Occipital lobe (tissue), 3 donors: ENCODE measurements at places on chromosomes 6 and 20.

DNA sequence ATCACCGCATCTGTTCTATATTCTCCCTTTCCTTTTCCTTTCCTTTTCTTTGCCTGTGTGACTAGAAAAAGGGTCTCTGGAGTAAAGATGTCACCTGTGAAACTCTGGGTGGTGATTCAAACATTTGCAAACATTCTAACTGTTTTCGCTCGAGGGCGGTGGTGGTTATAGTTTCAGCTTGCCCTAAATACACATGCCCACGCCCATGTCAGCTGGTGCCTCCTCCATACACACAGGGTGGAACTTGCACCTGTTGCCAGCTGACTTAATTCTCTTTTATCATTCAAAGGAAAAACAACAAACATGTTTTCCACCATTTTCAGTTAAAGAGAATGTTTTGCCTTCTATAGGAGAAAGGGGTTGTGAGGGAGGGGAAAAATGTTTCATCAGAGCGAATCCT, 381.9 kb upstream of the ARID1B start:
- no peak for DNase-seq

DNA sequence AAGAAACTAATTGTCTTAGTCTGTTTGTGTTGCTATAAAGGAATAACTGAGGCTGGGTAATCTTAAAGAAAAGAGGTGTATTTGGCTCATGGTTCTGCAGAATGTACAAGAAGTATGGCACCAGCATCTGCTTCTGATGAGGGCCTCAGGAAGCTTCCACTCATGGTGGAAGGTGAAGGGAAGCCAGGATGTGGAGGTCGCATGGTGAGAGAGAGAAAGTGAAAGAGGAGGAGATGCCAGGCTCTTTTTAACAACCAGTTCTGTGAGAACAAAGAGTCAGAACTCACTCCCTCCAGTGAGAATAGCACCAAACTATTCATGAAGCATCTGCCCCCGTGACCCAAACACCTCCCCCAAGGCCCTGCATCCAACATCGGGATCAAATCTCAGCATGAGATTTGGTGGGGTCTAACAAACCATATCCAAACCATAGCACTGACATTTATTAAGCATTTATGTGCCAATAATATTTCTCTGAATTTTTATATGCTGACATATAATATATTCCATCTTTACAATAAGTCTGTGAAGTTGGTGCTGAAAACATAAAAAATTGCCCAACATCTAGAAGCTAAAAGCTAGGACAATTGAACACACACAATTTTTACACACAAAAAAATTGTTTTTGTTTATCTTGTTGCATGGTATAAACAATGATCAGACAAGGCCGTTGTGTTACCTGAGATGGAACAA, 29.2 kb upstream of the BTN3A2 start:
- DNase-seq, result no peak

DNA sequence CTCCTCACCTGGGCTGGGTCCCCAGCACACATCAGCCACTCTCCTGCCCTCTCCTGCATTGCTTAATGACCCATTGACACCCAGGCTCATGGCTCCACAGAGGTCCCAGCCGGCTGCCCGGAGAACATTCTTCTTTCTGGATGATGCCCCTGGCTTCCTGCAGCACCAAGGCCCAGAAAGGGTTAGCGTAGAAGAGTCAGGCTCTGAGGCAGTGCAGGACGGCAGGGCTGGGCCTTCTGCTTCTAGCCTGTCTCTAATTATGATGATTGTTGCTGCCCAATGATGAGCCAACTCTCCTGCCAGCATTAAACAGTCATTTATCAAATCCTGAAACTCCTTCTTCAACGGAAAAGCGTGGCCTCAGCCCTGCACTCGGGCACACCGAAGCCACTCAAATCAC, 66.4 kb downstream of the ZNF217 start:
- no peak for DNase-seq

GRCh38 chr6:142482974-142483373, 181.2 kb downstream of the ADGRG6 start:
- no peak for DNase-seq

GRCh38 chr6:7541175-7542064, at the start of gene DSP:
Gene DSP, plus strand, starts transcription at chr6:7541671. Its CDS starts 245 bp downstream, at chr6:7541916.
- no peak for DNase-seq

GRCh38 chr6:32912951-32913350, 27.9 kb downstream of the HLA-DMB start:
- DNase-seq, result no peak

DNA sequence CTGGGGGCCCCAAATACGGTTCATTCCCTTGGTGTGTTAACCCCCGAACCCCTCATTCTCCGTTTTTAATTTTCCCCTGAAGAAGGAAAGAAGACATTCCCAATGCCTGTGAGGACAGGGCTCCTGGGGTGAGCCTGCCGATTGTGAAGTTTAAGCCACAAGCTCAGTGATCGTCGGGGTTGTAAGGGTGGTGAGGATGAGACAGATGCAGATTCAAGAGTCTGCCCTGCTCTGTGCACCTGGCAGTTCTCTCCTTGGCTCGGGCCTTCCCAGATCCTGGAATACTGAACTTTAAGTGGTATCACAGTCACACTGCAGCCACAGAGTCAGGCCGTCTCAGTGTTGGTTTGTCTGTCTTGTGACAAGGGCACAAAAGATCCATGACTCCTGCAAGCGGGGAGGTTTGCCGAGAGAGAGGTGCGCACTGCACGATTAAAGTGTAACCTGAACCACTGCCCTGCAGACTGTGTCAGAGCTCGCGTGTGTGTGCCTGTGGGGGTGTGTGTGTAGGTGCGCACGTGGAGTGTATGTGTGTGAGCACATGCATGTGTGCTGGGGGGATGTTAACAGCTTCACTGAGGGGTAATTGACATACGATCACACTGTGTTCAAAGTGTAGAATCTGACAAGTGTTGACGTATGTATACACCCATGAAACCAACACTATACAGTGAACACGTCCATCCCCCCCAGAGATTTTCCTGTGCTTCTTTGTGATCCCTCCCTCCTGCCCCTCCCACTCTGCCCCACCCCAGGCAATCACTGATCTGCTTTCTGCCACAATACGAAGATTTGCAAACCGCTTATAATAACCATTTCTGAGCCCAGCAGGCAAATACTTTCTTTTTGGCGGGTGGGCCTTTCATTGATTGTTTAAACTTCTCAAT, 38.9 kb downstream of the RPP40 start:
- no peak for DNase-seq

GRCh38 chr20:23136893-23137745, 51.0 kb upstream of the CD93 start:
- no peak for DNase-seq

GRCh38 chr6:50966532-50966931, 147.9 kb downstream of the TFAP2B start:
- no peak for DNase-seq

- DNase-seq, result no peak
These were observed 115.9 kb upstream of the BEND6 start for GRCh38 chr6:56838965-56839364.

DNA sequence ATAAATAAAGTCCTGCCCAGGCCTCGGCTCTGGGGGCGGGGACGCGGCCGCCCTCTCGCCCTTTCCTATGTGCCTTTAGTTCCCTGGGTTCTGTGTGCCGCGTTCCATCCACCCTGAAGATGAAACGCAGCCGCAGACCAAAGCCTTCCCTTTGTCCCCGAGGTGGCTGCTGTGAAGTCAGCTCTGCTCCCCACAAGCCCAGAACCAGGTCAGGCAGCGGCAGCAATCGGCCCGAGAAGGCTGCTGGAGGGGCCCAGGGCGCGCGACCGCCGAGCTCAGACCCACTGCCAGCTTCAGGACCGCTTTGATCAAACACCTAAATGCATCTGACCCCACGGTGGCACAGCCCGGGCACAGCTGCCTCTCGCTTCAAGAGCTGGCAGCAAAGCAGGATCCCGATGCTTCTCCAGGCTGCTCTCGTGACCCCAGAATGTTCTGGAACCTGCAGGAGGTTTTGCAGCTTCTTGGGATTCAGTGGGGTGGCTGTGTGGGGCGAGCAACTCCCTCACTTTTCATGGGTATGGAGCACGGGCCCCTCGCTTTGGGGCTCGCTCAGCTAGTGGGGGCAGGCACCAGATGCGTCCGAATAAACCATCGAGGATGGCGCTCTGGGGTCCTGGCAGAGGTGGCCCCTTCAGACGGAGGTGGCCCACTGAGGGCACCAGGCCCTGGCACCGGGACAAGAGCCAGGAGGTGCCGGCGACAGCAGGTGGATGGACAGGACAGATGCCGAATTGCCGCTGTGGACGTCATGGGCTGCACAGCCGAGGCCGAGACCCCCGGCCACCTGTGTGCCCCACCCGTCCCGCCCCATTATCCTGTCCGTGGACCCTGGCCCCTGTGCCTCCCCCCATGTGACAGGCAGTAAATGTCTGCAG, 13.0 kb downstream of the CHRNA4 start:
- no peak for DNase-seq
